ENCODE measurements at places on chromosomes 1 and 21.

DNA sequence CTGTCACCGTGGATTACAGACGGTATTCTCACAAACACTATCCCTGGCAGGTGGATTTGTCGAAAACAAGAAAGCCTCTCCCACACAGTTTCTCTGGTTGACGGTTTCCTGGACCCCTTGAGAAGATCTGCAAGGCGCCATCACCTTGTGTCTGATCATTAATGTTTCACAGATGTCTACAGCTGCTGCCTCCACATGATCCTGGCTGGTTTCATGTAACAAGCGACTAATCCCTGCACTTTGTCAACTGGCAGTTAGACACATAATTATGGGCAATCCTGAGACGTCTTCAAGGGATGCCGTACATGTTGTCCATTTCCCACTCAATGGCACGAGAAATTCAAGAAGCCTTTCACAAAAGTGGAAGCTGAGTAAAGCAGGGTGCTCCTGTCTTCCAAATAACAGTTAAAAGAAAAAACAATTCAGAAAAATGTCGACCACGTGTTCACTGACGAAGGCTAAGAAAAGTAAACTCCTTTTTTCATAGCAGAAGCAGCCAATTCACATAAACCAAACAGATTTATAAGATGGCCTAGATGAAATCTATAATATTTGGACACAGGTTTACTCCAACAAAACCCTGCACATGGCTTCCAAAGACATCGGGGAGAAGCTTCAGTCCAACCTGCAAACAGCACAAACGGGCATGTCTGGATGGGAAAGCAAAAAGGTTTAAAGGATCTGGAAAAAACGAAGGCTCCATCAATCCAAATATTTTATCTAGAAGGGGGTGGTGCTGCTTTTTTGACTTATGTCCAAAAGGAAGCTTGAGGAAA, 52.2 kb downstream of the CAPZB start:
- DNase-seq = no peak

- no peak for DNase-seq
Observed at GRCh38 chr21:44349847-44350772, 3.3 kb upstream of the TRPM2 start.

- no peak for DNase-seq
Observed at GRCh38 chr1:100968621-100969020, 57.0 kb downstream of the DPH5 start.

GRCh38 chr1:28062806-28063205, 25.6 kb downstream of the EYA3 start:
- no peak for DNase-seq

DNA sequence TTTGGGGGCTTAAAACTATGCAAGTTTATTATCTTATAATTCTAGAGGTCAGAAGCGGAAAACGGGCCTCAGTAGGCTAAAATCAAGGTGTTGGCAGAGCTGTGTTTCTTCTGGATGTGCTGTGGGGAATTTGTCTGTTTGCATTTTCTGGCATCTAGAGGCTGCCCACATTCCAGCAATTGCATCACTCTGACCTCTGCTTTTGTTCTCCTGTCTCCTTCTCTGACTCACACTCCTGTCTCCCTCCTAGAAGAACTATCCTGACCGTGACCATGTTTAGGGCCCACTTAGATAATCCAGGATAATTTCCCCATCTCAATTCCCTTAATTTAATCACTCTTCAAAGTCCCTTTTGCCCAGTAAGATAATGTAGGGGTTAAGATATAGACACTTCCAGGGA, 127.4 kb upstream of the DEPDC1 start:
- DNase-seq = no peak

- DNase-seq = no peak
Observed at GRCh38 chr1:159927849-159928431, 2.6 kb upstream of the TAGLN2 start.

- no peak for DNase-seq
Observed at GRCh38 chr1:230259621-230260020, 166.5 kb downstream of the PGBD5 start.

DNA sequence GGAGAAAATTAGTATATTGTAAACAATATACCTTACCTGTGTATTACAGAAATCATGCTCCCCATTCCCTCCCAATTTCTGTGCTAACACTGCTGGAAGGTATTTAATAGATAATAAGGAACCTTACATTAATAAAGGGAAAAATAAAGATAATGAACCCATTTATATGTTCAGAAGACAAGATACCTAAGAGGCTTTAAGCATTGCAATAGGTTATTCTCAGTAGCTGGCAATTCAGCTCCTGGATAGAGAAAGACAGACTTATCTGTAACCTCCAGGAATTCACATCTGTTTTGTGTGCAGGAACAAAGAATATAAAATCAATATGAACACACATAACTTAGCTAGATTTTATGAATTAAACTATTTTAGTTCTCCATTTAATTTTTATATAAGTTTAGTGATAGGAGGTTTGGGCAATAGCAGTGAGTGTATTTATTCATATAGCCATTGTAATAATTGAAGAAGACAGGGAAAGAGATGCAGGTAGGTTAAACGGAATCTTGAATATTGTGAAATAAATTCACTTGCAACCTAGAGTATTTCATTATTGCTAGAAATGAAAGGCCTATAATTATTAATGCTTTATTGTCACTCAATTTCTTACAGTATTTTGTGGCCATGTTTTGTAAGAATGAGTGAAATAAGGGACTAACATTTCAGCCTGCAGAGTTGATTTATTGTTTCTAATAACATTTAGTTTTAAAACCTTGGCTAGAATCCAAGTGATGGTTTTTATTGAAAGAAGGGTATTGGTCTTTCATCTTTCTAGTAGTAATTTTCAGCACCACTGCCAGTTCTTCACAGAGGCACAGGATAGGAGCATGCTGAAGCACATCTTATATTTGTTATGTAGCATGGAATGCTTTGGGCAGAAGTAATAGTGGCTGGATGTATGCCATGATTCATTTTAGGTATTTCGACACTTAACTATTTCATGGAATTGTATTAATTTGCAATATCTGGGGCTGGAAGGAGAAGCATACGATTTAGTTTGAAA, 1.5 kb downstream of the XPR1 start:
- DNase-seq = no peak

DNA sequence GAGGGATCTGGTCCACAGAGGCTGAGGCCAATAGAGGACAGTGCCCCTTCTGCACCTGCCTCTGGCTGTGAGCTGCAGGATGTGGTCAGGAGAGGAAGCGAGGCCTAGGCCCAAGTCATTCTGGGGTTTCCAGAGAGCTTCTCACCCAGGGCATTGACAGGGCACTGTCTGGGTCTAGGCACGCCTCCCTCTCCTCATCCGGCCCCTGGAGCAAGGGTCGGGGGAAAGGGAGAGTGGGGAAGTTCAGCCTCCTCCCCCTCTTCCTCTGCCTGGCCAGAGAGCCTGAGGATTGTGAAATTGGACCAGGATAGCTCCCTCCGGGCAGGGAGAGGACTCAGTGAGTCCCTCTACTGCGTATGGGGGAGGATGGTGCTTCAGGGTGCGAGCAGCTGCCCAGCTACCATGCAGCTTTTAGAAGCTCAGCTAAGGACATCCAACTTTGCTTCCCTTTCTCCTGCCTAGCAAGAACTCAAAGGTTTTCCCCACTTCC, 6.3 kb upstream of the INAVA start:
- peak; percentile 32 for DNase-seq

GRCh38 chr1:20678599-20678998, 17.4 kb upstream of the DDOST start:
- no peak for DNase-seq

DNA sequence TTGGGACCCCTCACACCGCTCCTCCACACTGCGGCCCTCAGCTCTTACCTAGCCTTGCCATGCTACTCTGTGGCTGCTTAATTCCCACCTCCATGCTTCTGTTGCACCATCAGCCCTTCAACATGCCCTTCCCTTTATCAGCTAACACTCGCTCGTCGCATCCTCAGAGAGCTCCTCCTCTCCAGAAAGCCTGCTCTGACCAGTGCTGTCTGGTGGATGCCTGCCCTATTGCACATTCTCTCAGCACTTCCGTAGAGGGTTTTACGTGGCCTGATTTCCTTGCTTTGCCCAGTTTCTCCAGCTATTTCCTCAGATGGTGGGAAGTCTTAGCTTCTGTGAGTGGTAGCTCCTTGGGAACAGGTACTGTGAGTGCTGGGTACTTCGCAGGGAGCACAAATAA, 10.3 kb upstream of the LAD1 start:
- no peak for DNase-seq

DNA sequence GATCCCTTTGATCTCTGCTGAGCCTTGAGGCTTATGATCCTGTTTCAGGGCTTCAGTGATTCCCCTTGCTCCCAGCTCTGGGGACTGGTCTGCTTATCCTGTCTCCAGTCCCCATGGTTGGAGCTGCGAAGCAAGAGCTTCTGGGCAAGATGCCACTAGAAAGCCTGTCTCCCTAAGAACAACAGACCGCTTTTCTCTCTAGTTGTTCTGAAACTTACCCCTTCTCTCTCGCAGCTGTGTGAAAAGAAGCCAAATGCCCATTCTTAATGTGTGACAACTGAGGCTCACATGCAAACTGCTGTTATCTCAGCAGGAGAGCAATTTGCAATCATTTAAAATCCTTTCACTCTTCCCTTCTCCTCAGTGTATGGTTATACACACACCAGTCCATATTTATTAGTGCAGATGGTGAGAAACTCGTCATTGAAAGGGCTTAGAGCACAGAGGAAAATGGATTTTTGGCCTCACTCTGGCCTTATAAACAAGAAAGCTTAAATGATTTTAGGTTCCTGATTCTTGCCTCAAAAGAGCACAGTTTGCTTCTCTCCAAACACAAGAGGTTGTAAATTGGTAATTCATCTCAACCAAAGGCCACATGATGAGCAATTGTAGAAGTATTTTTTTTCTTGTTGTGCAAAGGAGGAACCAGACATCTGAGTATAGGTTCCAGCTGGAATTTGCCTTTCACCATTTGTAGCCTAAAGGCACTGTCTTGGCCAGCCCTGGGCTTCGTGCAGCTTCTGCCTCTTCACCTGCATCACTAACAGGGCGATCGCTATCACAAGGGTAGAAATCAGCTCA, 179.2 kb upstream of the LMO4 start:
- no peak for DNase-seq

DNA sequence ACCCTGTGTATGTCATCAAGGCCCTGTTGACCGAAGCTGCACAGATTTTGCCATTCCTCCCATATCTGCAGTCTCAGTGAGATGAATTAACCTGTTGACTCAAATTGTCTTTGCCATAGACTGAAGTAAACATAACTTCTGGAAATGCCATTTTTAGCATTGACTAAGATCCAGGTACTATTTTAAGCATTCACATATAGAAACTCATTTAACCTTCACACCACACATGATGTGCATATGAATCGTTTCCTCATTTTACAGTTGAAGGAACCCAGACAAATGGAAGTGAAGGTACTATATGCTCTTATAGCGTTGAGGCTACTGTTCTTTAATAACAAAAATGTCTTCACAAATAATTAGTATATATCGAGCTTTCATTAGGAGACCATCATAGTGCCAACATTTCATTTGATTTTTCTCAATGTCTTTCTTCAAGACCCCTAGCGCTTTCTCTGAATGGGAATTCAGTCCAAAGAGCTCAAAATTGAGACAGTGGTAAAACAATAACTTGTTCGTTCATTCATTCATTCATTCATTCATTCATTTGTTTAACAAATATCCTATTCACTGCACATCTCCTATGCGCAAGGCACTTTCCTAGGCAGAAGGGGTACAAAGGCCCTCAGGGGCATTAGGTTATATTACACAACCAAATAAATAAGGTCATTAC, 444.7 kb downstream of the ADGRL2 start:
- no peak for DNase-seq

DNA sequence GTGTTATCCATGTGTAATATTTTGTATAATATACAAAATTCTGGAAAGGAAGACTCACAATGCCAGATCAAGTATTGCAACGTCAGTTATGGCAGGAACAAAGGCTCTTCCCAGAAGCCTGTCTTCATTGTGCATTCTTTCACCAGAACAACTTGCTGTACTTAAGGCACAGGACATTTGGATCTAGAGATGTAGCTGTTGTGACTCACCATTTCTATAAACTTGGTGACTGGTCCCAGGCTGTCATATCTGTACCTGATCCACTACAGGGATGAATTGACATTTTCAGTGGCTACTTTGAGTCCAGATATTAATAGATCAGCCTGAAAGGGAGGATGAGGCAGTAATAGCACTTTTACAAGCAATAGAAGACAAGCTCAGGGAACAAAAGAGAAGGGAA, 299.8 kb downstream of the DISC1 start:
- no peak for DNase-seq

DNA sequence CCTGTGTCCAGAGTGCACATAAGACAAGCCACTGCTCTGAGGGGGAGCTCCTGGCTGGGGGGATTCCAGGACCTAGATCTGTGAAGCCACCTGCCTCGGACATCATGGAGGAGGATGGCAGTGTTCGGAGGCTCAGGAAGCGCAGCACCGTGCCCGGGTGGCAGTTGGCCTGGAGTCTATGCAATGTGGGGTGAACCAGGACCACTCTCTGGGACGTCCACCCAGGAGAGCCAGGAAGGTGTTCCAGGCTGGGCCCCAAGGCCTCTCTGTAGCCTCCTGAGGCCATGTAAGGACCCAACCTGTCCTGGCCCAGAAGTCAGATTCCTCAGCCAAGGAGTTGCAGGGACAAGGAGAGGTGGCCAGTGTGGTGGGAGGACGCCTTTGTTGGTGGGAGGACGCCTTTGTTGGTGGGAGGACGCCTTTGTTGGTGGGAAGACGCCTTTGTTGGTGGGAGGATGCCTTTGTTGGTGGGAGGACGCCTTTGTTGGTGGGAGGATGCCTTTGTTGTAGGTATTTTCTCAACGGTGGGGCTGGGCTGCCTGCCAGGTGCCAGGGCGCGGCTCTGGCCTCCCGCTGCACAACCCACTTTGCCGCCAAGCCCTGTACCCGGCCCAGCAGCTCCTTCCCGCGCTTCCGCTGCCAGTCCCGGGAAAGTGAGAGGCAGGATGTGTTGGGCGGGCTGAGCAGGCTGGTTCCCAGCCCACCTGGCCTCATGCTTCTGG, 30.6 kb upstream of the BMP8B start:
- no peak for DNase-seq

- DNase-seq = no peak
Observed at GRCh38 chr1:156157506-156157905, 4.1 kb downstream of the SEMA4A start.

DNA sequence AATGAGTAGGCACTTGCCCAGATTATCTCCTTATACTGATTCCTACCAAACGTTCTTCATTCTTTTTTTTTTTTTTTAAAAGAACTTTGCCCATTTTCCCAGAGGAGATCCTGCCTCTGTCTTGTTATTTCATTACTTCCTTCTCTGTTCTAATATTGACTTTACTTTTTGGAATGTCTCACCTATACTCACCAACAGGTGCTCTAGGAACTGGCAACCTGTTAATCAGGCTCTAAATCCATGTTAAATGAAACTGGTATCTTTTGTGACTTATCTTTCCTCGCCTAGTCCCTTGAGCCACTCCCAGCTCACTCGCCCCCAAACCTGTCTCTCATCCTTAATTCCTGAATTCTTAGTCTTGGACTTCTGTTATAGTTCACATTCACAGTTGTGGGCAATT, 1.2 kb upstream of the CRCT1 start:
- DNase-seq = no peak

GRCh38 chr1:16253332-16253922, 16.4 kb upstream of the CPLANE2 start:
- no peak for DNase-seq

GRCh38 chr1:62131093-62131725, 63.4 kb upstream of the L1TD1 start:
- no peak for DNase-seq

GRCh38 chr1:22508991-22509390, 54.3 kb upstream of the EPHA8 start:
- no peak for DNase-seq

GRCh38 chr1:182702826-182703524, 18.6 kb upstream of the RGS8 start:
- DNase-seq = no peak

GRCh38 chr1:15908597-15908996, 61.1 kb downstream of the SPEN start:
- no peak for DNase-seq

Data from stimulated activated CD8-positive, alpha-beta memory T cell treated with anti-CD3 and anti-CD28 coated beads, Interleukin-12 subunit alpha, Interleukin-12 subunit beta, amount 100 ng/mL, for 1 hour (primary cell).